ENCODE measurements at places on chromosomes 6 and 20. TPM values are rescaled to one million over a fixed set of nuclear protein-coding genes. Genes with fewer than 3 reads are reported as not detected.

Gene TUBB2B
- 4.3 TPM for total RNA-seq

Gene OPRL1
- total RNA-seq = 1.9 TPM

Gene PGC
- total RNA-seq = 2.1 TPM

Gene ACOT13
- total RNA-seq = 4.6 TPM

Gene BEND6
- 4.1 TPM for total RNA-seq

Gene FAM83C
- total RNA-seq = not detected

Gene ELOVL2
- 3.5 TPM for total RNA-seq

All from uterus (tissue), 4 donors.